ENCODE measurements at places on chromosomes 7 and 10.

GRCh38 chr7:21364801-21365271, 63.0 kb upstream of the SP4 start:
- DNase-seq = no peak

- DNase-seq = no peak
Measured at GRCh38 chr7:73701357-73701995, 18.0 kb downstream of the STX1A start.

- DNase-seq = no peak
Measured at GRCh38 chr7:21550076-21550475, 7.2 kb downstream of the DNAH11 start.

GRCh38 chr7:18352339-18353255, 143.0 kb upstream of the HDAC9 start:
- DNase-seq = no peak

GRCh38 chr7:120941856-120942255, 8.7 kb upstream of the ING3 start:
- no peak for DNase-seq

DNA sequence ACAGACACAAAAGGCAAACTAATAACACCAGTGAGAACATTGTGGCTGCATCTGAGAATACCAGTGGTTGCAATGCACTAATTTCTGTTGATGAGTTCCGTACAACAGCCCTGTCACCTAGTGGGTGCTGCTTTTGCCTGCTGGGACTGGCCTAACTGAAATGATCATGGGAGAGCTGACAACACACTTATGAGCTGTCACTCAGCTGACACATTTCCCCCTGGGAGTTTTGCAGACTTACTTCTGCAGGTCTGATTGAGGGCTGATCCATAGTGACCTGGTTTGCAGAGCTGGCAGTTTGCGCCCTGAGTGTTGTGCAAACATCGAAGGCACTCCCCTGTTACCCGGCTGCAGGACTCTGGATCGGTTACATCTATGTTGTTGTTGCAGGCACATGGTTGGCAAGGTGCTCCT, 60.6 kb upstream of the LAMB1 start:
- DNase-seq = no peak

GRCh38 chr7:106901828-106902441, 36.9 kb downstream of the PIK3CG start:
- DNase-seq = no peak

- DNase-seq = no peak
Measured at GRCh38 chr10:75058161-75058560, 53.3 kb upstream of the SAMD8 start.

GRCh38 chr10:91190388-91190870, 30.0 kb upstream of the PCGF5 start:
- no peak for DNase-seq

- DNase-seq = no peak
Measured at GRCh38 chr10:102450124-102450373, 1.3 kb downstream of the C10orf95 start.

DNA sequence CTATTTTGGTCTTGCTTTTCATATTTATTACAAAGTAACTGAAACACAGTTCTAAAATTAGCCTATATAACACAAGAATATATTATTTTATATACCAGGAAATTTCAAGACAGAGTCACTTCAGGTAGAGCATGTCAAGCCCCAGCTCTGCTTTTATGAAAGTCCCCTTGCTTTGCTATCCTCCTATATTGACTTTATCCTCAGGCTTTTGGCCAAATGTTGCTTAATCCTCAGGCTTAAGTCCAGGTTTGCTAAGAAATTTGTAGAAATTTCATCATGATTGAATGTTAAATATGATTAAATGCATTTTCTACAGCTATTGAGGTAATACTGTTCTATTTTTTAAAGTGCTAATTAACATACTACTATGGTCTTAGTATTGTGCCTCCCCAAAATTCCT, 227.6 kb downstream of the FZD1 start:
- DNase-seq = no peak

GRCh38 chr10:75234683-75235374, 928 bp downstream of the COMTD1 start:
- peak; percentile 18 for DNase-seq

DNA sequence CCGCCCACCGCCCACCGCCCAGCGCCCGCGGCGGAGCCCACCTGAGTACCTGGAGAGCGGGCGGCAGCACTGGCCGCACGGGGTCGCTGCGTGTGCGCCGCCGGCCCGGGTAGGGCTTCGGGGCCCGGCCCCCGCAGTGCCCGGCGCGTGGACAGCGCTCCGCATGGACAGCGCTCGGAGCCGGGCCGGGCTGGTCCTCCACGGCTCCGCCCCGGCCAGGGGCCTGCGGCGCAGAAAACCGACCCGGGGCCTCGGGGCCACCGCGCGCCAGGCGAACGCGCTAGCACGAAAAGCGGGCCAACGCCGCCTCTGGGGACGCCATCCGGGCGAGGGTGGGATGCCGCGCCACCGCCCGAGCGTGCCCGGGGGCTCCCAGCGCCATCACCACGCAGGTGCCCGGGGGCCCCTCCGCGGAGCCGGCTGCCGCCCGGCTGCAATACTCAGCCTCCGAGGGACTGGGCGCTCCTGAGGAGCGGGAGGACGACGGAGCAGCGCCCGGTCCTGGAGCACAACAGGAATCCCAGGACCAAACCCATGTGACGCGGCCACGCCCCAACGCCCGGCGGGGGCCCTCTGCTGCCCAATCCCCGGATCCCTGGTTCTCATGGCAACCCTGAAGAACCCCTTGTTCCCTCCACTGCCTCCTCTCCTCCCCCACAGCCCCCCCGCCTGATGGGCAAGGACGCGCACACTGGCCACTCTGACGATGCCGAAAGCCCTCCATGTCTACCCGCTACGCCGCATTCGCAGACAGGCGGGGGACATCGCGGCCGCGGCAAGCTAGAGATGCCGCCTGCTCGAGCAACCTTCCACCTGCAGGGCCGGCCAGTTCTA, at the start of gene GRB10:
Gene GRB10, minus strand, starts transcription at position 522 of the 834 bp plus-strand sequence. CDS start 50,574 bp downstream, outside the sequence.
- DNase-seq = no peak

DNA sequence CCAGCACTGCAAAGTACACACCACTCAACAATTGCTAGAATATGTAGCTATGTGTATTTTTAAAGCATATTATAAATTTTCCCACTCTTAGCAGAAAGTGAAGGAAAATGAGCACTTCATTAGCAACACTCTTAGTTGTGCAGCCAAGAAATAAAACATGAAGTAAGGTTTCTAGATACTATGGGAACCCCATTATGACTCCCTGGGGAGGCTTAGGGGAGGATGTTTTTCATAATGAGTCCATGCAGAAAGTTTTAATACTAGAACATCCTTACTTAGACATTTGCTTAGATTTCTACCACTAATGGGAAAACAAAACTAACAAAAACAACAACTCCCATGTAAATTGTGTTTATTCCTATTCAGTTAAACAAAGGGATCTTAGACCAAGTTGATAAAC, 148.4 kb upstream of the HDAC9 start:
- DNase-seq = no peak

- DNase-seq = no peak
Measured at GRCh38 chr10:121678631-121679174, 80.5 kb upstream of the FGFR2 start.

GRCh38 chr7:95776561-95777185, 4.3 kb downstream of the DYNC1I1 start:
- no peak for DNase-seq

- DNase-seq = no peak
Measured at GRCh38 chr10:21398563-21399231, 126.8 kb downstream of the SKIDA1 start.

DNA sequence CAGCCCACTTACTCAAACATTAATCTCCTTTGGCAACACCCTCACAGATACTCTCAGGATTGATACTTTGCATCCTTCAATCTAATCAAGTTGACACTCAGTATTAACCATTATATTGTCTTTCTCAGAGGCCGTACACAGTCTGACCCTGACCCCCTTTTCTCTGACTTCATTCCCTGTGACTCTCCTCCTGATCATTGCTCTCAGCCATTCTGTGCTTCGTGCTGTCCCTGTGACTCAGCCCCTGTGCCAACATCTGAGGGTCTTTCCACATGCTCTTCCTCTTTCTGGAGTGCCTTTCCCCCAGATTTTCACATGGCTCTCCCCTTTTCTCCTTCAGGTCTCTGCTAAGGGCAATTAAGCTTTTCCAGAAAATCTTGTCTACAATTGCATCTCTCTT, 289.0 kb upstream of the PHYHIPL start:
- no peak for DNase-seq

DNA sequence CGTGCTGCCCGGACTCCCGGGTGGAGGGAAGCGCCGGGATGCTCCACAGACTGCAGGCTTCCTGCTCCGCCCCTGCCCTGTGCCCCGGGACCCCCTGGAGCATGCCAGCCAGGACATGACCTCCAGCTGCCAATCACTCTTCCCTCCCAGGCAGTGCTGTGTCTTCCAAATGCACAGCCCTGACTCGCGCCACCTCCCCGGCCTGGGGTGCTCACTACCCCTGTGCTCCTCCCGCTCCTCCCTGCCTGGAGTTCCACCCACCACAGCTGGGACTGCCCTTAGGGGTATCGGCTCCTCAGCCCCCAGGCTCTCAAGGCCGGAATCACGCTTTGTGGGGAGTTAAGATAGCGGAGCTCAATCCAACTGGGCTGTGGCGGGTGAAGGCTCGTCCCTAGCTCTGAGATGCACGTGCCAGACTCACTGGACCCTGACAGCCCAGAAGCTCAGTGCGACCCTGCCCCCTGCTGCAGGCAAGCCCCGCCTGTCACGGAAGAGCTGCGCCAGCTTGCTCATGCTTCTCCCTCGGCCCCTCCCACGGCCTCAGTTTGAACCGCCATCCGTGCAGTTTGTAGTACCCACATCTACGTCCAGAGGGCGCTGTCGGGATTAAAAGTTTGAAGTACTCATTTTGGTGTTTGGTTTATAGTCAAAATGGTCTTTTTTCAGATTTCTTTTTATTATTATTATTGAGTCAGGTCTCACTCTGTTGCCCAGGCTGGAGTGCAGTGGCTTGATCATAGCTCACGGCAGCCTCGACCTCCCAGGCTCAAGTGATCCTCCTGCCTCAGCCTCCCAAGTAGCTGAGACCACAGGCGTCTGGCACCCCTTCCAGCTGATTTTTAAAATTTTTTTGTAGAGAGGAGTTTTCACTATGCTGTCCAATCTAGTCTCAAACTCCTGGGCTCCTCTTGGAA, 142.5 kb upstream of the TCERG1L start:
- peak; percentile 26 for DNase-seq

DNA sequence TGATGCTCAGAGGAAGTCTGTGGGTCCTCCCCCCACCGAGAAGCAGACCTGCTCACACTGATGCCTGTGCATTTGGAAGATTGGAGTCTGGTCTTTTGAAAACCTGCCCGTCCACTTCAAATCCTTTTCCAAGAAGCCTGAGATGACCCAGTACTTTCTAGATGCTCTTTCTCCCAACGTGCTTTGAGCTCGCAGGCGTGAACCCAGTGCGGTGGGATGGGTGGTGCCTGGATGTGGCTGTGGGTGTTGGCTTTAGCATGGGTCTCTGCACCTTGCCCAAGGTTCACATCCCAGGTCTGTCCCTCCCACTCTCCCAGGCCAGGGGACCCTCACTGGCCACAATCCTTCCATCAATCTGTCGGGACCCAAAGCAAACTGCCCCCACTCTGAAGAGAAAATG, 170.2 kb downstream of the ADARB2 start:
- DNase-seq = no peak
